ENCODE measurements at places on chromosomes 16 and 17. TPM values are rescaled to one million over a fixed set of nuclear protein-coding genes. Genes with fewer than 3 reads are reported as not detected.

CNP gene
- 36.9 TPM for total RNA-seq

CRHR1 gene
- total RNA-seq: not detected

TOX3 gene
- total RNA-seq: not detected

HAS3 gene
- 2.7 TPM for total RNA-seq

RNF222 gene
- total RNA-seq: 0.17 TPM

DPH1 gene
- 76.6 TPM for total RNA-seq

SLC16A6 gene
- total RNA-seq: 6.9 TPM

IGF2BP1 gene
- total RNA-seq: not detected

RARA gene
- total RNA-seq: 54.5 TPM

KRT14 gene
- not detected for total RNA-seq

SOX15 gene
- total RNA-seq: 1.1 TPM

NPW gene
- total RNA-seq: not detected

DHRS11 gene
- 7.2 TPM for total RNA-seq

SCN4A gene
- 0.17 TPM for total RNA-seq

ODAD4 gene
- 0.20 TPM for total RNA-seq

SGCA gene
- not detected for total RNA-seq

C17orf67 gene
- total RNA-seq: 11.2 TPM
